ENCODE measurements at places on chromosomes 16 and 17.

GRCh38 chr17:34412965-34413441 is 50.0 kb upstream of the CCL1 start:
- DNase-seq = no peak

- no peak for DNase-seq
Measured at GRCh38 chr17:66580184-66580955, 254.5 kb upstream of the CACNG5 start.

DNA sequence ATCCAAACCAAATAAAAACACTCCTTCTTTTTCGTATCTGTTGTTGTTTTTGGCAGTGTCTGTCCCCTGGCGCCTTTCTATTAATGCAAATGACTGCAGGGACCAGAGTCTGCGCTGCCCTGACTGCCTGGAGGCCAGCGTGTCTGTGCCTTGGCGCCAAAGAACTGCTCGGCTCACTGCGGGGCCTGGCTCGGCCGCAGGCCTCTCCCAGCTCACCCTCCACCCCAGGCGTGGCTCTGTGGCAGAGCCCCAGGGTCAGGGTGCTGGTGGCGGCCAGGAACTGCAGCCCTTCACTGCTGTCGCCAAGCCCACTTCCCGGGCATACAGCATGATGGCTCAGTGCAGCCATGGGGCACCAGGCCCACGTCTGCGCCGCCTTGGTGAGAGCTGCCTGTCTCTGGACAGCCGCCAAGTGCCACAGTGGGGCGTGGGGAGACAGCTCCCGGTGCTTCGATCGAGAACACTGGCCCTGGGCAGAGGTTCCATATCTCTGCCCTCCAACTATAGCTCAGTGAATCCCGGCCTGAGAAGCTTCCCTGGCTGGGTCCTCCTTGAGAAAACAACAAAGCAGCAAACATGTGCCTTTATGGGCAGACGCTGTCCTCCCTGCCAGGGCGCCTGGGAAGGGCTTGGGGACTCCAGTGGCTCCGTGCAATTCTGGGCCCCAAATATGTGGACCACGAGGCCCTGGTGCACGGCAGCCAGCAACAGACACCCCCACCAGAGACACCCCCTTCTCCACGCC is 11.1 kb downstream of the CANT1 start:
- DNase-seq = peak; percentile 36

GRCh38 chr16:15672514-15673167 is 22.6 kb downstream of the NDE1 start:
- peak; percentile 73 for DNase-seq

GRCh38 chr16:57141822-57142631 is 43.8 kb downstream of the PSME3IP1 start:
- DNase-seq = no peak

DNA sequence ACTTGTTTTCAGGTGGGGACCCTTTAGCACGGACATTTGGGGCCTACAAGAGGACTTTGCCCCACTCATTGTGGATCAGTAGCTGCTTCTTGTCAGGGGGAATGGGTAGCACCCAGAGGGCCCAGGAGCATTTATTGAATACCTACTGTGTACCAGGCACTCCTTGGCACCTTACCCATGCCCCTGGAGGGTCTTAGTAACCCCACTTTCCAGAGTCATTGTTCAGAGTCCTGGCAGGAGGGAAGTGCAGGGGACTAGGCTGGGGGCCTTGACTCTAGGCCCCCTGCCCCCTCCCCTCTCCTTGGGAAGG is 21.0 kb upstream of the CIBAR2 start:
- no peak for DNase-seq

DNA sequence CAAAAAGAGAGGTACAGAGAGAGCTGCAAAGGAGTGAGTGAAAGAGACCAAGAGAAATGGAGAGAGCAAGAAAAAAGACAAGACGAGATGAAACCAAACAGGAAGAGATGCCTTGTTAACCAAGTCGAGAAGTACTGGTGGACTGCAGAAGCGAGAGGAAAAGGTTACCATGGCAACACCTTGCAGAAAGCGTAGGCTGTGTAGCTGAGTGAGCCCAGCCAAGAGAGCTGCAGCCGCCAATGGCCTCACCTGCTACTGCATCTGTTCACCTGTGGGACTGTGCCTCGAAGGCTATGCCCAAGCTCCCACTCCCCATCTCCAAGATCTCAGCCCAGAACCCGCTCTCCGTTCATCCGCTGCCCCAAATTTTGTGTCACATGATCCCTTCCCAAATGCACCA is 161.3 kb downstream of the SLC39A11 start:
- DNase-seq = no peak

GRCh38 chr17:1365445-1366039 is 34.5 kb downstream of the YWHAE start:
- peak; percentile 56 for DNase-seq
